ENCODE measurements at places on chromosomes 5 and 9. TPM values are rescaled to one million over a fixed set of nuclear protein-coding genes. Genes with fewer than 3 reads are reported as not detected.

- no peak for DNase-seq
Observed at GRCh38 chr5:60457233-60457632, 242.7 kb downstream of the DEPDC1B start.

GRCh38 chr9:110844121-110844520 is 175.5 kb downstream of the MUSK start:
- no peak for DNase-seq

ATP6V0E1 gene
- total RNA-seq, result 260 TPM

GRCh38 chr9:126217250-126217653 is 109.4 kb upstream of the MVB12B start:
- DNase-seq, result no peak

GRCh38 chr5:169942181-169942580 is 38.1 kb downstream of the INSYN2B start:
- no peak for DNase-seq

GRCh38 chr9:93576258-93577077 is at the start of gene PHF2:
PHF2 (plus strand) TSS chr9:93576584; CDS start chr9:93576774, 190 bp downstream.
- no peak for DNase-seq

DNA sequence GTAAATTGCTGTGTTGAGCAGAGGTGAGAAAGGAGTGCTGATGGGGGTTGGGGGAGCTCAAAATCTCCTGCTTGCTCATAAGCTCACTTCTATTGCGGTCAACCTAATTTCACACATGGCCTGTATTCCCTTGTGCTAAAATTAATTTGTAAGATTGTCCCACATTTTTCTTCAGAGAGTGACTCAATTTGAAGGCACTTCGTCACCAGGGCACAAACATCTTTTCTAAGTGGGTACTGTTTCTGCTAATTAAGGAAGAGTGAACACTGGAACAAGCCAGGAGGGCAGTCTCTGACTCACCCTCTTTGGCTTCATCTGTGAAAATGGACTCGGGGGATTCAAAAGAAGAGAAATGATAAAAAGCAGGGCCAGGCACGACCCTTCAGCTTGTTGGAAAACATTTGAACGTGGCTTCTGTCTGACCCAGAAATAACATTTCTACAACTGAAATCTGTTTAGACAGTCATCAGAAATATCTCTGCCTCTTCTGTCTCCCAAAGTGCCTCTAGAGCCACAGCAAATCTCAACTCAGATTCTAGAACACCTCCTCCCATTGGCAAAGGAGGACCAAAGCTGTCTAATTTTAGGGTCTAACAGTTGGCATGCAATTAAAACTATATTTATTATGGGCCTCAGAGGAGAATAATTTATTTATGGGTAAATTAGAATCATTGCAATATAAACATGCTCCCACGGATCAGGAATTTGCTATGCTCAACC is 49.8 kb downstream of the FEM1C start:
- no peak for DNase-seq

DNA sequence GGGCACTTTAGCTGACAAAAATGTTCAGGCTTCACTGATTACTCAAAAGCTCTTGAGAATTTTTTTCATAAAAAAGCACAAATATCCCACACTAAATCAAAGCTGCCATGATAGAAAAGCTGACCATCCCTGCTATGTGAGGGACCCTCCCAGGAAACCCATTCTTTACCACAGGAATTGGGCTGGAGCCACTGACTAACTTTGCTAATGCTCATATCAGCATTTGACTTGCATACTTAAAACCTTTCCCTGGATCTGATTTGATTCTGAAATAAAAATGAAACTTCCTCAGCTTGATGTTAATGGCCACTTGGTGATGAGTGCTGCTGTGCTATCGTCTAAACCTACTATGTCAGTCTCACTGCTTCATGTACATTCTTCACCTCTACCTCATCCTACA is 243.6 kb downstream of the PRELID2 start:
- DNase-seq, result no peak

- no peak for DNase-seq
Observed at GRCh38 chr5:118956727-118957126, 31.6 kb downstream of the DTWD2 start.

FOXD4L5 gene
- not detected for total RNA-seq

COL15A1 gene
- 46.2 TPM for total RNA-seq

DNA sequence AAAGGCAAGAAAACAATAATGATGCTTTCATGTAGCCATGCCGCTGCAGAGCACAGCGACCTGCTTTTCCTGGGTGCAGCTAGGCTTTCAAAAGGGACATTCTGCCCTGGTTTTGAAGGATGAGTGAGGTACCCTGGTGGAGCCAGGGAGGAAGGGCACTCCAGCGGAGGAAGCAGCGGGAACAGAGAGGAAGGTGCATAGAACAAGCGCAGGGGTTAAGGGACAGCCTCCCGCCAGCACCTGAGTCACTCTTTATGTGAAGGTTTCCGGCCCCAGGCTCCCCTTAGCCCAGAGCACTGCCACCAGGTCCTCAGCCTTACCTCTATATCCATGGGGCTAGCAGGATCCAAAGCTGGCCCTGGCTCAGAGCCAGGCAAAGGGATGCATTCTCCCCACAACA is 221.1 kb downstream of the CDK5RAP2 start:
- no peak for DNase-seq

DNA sequence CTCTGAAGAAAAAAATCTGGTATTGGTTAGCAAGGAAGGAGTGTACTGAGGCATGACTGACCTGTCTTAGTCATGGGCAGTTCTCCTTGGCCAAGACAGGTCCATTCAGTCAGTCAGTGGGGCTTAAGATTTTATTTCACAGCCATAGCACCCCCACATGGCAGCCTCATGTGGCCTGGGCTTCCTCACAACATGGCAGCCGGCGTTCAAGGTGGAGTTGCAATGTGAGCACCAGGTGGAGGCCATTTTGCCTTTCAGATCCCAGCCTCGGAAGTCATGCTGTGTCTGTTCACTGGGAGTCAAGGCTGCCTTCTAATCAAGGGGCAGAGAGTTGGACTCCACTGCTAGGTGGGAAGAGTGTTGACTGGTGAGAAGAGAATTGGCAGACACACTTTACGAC is 10.3 kb upstream of the CARD19 start:
- no peak for DNase-seq

DNA sequence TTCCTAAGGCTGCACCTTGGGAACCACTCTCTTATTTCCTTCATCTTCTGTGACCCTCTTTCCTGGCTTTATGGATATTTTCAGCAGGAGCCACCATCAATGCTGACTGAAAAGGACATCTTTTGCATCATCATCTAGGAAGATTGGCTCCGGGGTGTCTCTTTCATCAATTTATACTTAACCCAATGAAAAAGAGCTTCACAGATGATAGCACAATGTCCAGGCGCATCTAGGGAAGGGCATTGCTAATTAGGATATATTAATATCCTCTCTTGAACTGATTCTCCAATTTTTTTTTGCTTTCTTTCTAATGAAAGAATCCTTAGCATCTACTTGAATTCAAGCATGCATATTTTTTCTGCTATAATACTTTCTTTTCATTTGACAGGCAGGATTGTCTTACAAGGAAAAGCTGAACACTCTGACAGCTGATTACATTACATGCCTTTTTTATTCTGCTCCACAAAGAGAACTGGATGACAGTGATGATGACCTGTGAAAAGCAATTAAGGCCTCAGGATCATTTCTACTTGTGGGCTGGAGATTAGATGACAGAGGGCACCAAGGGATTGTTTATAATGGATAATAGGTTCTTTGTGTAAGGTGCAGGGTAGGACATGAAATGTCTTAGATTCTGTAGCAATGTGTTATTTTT is 60.2 kb downstream of the PCSK1 start:
- DNase-seq, result no peak

- DNase-seq, result no peak
Observed at GRCh38 chr5:86070719-86071118, 547.0 kb upstream of the COX7C start.

PRR16 gene
- total RNA-seq, result 4.9 TPM

PCDHA9 gene
- total RNA-seq, result 0.29 TPM

- DNase-seq, result no peak
Observed at GRCh38 chr9:92747459-92748232, 17.0 kb downstream of the BICD2 start.

Data from mucosa of gallbladder (tissue), 1 donor.